LNCaP clone FGC (cell line): ENCODE measurements at places on chromosomes 13 and 19.
A peak's percentile ranks its signal among the peaks of the same experiment; 100 is the strongest.

DNA sequence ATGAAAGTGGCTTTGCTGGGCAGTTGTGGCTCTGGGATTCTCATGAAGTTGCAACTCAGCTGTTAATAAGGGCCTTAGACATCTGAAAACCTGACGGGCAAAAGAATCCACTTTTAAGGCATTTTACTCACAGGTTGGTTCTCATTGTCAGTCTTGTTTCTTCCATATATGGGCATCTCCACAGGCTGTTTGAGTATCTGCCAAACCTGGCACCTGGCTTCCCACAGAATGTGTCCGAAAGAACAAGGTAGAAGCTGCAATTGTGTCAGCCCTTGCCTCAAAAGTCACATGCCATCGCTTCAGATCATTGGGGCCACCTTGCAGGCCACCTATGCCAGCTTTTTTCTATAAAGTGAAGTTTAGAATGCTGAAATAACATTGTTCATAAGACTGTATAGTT lies 102.4 kb downstream of the KCTD12 start:
- peak; percentile 1 for DNase-seq

GRCh38 chr19:8387688-8388611 lies 2.2 kb upstream of the RAB11B start:
- peak; percentile 80 for DNase-seq

- DNase-seq: no peak
Measured at GRCh38 chr13:94703721-94704314, 8.5 kb downstream of the SOX21 start.

DNA sequence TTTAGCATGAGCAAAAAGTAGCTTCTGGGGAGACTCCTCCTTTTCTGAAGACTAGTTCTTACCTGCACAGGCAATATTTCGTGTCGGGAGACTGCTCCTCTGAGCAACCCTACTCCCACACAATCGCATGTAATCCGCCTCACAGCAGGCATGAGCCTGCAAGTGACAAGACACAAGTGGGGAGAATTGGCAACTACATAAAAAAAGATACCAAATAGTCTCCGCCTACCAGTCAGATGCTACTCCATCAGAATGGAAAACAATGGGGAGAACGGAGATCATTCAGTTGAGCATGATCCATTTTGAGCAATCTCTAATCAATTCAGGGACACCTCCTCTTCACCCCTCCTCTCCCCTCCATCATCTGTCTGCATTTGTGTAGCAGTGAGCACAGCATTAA lies 321.0 kb downstream of the COG6 start:
- no peak for DNase-seq

DNA sequence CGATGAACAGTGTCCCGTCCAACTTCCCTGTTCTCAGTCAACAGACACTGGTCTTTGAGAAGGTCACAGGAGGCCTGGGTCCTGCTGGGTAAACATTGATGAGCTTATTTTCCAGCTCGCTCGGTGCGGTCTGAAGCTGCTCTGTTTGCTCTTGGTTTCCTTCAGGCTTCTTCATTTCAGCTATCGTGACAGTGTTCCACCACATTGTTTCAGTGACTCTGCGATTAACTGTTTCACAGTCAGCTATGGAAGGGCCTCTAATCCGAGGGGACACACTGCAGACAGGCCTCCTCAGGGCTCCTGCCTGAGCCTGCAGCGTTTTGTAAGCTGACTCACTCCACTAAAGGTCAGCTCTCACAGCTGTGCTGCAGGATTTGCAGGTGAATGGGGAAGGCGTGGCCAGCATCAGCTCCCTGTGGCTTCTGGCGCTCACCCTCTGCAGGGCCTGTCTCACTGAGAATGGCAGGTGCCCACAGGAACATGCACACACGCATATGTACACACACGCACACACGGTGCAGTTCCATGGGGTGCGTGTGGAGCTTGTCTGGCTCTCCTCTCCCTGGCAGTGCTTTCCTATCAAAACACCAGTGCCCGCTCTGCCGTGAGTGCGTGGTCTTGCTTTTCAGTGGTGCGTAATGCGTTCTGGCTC lies 62.9 kb upstream of the MCF2L start:
- peak; percentile 71 for DNase-seq

DNA sequence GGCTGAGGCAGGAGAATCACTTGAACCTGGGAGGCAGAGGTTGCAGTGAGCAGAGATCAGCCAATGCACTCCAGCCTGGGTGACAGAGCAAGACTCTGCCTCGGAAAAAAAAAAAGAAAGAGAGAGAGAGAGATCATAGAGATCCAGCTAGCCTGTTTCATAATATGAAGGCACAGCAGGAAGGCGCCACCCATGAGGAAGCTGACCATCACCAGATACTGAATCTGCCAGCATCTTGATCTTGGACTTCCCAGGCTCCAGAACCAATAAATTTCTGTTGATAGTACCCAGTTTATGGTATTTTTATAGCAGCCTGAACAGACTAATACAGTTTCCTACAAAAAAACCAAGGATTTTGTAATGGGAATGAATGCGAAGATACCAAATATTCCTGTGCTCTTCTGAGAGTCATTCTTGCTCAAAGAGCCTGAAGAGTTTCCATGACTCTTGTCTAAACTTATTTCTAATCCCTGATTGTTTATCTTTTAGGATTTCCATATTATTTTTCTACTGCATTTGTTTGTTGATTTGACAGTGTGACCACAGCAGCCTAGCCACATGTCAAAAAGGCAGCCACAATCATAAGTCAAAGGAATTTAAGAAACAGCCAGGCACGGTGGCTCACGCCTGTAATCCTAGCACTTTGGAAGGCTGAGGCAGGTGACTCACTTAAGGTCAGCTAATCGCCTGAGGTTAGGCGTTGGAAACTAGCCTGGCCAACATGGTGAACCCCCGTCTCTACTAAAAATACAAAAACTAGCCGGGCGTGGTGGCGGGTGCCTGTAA lies 37.7 kb upstream of the PDCD5 start:
- no peak for DNase-seq

DNA sequence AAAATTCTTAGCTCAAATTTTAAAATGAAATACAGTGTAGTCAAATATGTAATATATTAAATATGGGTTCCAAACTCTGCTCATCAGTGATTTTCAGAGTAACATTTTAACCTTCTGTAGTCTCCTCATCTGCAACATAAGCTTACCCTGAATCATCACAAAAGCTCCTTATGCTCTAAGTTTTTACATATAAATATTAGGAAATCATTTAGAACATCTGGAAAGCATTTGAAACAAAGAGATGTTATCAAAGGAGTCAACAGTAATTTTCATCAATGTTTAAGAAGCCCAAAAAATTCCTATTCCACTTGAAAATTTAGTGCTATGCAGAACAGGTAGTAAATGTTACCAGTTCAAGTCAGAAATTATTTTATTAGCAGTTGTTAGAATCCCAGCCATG lies 224.7 kb downstream of the DCT start:
- DNase-seq: no peak

- no peak for DNase-seq
Measured at GRCh38 chr19:8461891-8462290, 17.1 kb downstream of the HNRNPM start.

DNA sequence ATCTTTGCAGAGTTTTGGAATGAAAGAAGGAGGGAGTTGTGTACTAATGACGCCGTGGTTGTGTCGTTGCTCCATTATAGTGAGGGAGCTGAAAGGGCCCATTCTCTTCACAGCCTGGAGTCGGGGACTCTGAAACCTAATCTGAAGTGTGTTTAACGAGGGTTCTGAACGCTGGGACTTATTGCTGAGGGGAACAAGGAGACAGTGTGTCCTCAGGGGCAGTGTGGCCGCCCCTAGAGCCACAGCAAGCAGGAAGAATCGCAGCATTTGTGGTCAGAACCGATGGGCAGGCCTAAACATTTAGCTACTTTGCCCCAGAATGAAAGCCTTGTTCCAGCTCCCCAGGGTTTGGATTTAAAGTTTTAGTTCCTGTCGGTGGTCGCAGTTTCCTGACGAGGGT lies 156.4 kb upstream of the RNF113B start:
- DNase-seq: no peak

DNA sequence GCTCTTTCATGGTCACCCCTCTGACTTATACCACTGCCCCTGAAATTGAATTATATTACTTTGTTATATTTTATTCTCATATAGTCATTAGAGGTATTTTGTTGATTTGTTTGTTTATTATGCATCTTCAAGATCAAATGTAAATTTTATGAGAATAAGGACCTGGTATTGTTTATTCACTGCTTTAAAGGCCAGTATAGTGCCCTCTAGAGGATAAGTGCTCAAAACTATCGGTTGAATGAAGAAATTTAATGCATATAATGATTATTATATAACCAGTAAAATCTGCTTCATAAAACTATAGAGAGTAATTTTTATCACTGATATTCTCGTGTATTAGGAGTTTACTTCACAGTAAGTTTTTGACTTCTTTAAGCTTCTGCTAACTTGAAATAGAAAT lies 1401.9 kb downstream of the SLITRK1 start:
- no peak for DNase-seq

GRCh38 chr13:50412046-50412617 lies 396.9 kb downstream of the KCNRG start:
- no peak for DNase-seq

GRCh38 chr13:50794226-50794625 lies 49.3 kb downstream of the DLEU7 start:
- no peak for DNase-seq

DNA sequence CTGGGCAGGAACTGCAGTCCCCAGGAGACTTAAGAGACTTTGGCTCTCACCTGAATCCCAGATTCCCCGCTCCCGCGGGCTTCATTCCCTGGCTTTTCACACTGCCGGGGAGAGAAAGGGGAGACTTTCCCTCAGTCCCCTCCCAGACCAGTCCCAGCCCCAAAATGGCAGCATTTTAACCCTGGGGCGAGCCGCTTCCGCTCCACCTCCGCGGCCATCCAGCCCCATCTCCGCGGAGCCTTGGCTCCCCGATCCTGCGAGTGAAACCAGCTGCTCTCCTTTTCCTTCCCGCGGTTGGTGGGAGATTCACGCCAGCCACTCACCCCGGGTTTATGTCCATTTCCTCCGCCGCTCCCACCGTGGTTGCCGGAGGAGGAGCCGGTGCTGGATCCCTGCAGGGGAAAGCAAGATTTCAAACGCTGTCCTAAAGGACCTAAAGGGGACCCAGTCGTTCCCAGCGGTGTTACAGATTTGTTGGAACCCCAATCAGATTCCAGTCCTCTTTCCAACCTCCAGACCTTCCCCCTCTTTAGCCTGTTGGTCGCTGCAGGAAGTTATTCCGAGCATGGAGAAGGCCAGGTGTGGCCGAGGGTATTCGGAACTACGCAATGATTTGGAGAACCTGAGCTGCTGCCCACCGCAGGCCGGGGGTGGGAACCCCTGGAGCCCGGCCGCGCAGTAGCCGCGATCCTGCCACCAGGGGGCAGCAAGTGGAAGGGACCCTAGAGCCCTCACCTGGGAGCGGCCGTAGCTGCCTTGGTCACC lies 3.4 kb downstream of the DMKN start:
- no peak for DNase-seq

GRCh38 chr19:28427376-28428083 lies 785.4 kb downstream of the UQCRFS1 start:
- no peak for DNase-seq

DNA sequence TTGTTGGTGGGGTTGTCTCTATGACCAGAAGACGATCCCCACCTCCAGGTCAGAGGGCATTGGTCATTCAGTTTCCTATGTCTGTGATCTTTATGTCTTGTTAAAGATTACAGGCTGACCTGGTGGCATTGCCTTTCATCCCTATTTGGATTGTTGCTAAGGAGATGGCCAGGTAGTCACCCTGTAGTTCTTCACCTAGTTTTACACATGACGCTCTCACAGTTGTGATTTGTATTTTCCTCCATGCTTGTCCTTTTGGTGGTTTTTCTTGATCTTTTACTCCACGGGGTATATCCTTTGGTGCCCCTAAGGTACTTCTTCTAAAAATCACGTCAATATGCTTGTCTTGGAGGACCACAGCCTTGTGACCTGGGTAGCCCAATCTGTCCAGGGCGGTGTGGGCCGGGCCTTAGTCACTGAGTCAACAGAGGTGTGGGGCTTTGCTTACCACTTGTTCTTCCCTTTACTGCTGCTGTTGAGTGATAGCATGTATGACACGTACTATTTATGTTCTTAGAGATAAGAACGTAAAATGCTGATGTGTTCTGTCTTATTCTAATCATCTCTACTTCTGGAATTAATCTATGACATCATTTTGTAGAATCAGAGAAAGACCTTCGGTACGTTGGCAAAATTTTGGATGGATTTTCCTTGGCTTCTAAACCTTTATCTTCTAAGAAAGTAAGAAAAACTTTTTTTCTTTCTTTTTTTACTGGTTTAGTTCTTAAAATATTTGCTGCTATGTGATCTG lies 20.1 kb downstream of the GPATCH1 start:
- no peak for DNase-seq

DNA sequence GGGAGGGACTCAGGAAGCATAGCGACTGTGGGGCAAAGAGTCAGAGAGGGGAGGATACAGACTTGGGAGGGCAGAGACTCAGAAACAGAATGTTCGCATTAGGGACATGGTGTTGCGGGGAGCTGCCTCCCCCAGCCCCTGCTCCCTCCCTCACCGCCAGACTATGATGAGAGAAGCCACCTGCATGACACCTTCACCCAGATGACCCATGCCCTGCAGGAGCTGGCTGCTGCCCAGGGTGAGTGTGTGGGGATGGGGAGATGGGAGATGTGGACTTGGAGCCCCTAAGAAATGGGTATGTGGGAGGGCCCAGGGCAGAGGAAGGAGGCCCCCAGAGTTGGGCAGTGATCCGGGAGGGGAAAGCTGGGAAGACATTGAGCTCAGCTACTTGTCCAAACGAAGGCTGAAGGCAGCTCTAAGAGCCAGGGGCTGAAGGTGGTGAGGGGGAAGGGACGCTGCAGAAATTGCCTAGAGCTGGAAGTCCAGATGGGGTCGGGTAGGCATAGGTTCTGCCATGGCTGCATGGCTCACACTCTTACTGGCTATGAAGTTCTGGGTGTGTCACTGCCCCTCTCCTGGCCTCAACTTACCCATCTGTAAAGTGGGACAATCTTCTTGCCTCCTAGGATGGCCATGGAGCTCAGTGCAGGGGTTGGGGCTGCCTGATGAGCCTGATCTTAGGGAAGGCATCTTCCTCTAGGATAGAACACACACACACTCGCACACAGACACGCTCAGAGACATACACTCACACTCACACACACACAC lies 1.4 kb downstream of the SPACA6 start:
- DNase-seq: no peak

- DNase-seq: no peak
Measured at GRCh38 chr19:33903489-33903850, 106.8 kb downstream of the KCTD15 start.

DNA sequence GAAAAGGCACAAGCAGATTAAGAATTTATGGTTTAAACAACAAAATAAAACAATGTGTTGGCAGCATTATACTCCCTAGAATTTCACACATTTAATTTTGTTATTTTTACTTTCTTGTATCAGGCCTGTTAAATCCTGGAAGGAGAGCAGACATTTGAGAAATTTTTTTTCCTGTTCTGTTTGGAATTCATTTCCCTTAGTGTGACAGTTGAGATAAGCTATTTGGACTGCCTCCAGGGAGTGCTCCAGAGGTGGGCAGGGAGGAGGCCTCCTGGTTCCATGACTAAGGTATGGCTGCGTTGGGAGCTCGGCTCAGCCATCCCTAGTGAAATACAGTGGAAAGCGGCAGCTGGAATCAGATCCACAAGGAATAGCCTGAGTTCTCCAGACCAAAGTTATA lies 185.7 kb downstream of the KCNRG start:
- no peak for DNase-seq

GRCh38 chr13:110109140-110109783 lies 197.7 kb downstream of the COL4A1 start:
- no peak for DNase-seq

- DNase-seq: no peak
Measured at GRCh38 chr19:1172353-1173158, 1.5 kb downstream of the SBNO2 start.

GRCh38 chr13:103961784-103962183 lies 895.6 kb upstream of the SLC10A2 start:
- DNase-seq: no peak

- DNase-seq: peak; percentile 62
Measured at GRCh38 chr13:93226623-93227279, at the start of gene GPC6. Gene GPC6 (plus strand): TSS chr13:93226807.
